Fibroblast of villous mesenchyme (primary cell): ENCODE measurements at places on chromosomes 12 and 14. TPM values are rescaled to one million over a fixed set of nuclear protein-coding genes. Genes with fewer than 3 reads are reported as not detected.

KLRC3 gene
- not detected in 2 replicates for total RNA-seq

RNASE3 gene
- total RNA-seq = not detected in 2 replicates

TSPAN19 gene
- not detected in 2 replicates for total RNA-seq

RFLNA gene
- total RNA-seq = 1.9 and 5.6 TPM in 2 replicates

KRT6C gene
- not detected in 2 replicates for total RNA-seq

IL26 gene
- not detected in 2 replicates for total RNA-seq

SRGAP1 gene
- total RNA-seq = 14.5 and 18.1 TPM in 2 replicates

HPD gene
- total RNA-seq = not detected in 2 replicates

TEX52 gene
- total RNA-seq = not detected in 2 replicates

NUAK1 gene
- 82.8 and 84.6 TPM in 2 replicates for total RNA-seq

PLEKHD1 gene
- total RNA-seq = under 0.01 TPM in 1 of 2 replicates, not detected in the other

CBX5 gene
- 50.9 and 68.7 TPM in 2 replicates for total RNA-seq

PRPH gene
- total RNA-seq = under 0.01 TPM in 1 of 2 replicates, not detected in the other

CHMP4A gene
- 13.8 and 15.8 TPM in 2 replicates for total RNA-seq

TAS2R50 gene
- 5.8 and 7.3 TPM in 2 replicates for total RNA-seq

FOXA1 gene
- 0.32 TPM in 1 of 2 replicates, not detected in the other for total RNA-seq

NGDN gene
- total RNA-seq = 41.9 and 44.8 TPM in 2 replicates

MSRB3 gene
- total RNA-seq = 89.2 and 111 TPM in 2 replicates

LRP6 gene
- 50.1 and 50.3 TPM in 2 replicates for total RNA-seq

ABHD12B gene
- total RNA-seq = not detected in 2 replicates

KRT83 gene
- total RNA-seq = not detected in 2 replicates

ESRRB gene
- not detected in 2 replicates for total RNA-seq

DPF3 gene
- 6.8 and 10.4 TPM in 2 replicates for total RNA-seq

PWP1 gene
- total RNA-seq = 58.0 and 68.7 TPM in 2 replicates
